ENCODE measurements at places on chromosomes 1 and 21.

- peak; percentile 70 for DNase-seq
Observed at GRCh38 chr1:58515794-58516401, 30.6 kb downstream of the OMA1 start.

DNA sequence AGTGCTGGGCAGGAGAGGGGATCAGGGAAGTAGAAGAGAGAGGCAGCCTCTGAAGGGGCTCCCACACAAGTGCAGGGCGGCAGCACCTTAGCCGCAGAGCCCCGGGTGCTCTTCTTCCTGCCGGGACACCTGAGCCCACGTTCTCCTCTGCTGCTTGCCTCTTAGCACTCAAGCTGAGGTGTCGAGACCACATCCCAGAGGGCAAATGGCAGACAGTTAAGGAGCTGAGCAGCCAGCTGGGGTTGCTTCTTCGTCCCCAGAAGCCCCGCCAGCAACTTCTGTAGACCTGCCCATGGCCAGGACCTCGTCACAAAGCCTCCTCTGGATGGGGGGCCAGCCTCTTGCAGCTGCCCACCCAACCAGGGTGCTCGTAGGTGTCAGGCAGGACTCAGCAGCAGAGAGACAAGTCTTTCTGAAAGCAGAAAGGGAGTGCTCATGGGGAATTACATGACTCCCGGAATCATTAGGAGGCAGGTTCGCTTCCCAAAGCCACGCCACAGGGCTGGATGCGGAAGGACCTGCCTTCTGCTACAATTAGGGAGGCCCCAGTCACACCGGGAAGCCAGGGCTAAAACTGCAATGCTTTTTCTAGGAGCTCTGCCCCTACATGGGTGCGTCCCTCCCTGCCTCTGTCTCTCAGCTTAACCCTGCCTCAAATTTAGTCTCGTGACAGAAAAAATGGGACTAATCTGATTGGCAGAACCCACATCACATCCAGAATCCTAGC is 141.4 kb upstream of the RAB4A start:
- DNase-seq = no peak

GRCh38 chr1:173527151-173527826 is 50.2 kb downstream of the PRDX6 start:
- DNase-seq = no peak

DNA sequence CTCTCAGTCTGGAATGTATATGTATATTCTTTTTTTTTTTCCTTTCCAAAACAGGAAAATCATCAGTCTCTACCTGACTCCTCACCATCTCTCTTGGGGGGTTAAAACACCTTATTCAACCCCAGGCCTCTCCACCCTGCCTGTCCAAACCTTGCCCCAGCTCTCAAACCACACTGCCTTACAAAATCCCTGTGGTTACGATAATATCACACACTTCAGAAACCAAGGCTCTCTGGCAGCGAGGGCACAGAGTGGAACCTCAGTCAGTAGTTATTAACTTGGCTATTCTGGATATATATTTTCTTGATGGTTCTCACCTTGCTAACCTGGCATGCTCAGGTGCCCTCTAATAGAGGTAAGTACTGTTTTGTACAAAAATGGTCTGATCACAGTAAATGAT is 24.7 kb downstream of the KIAA0040 start:
- DNase-seq = no peak

- DNase-seq = no peak
Observed at GRCh38 chr1:37305108-37305507, 169.3 kb upstream of the ZC3H12A start.

DNA sequence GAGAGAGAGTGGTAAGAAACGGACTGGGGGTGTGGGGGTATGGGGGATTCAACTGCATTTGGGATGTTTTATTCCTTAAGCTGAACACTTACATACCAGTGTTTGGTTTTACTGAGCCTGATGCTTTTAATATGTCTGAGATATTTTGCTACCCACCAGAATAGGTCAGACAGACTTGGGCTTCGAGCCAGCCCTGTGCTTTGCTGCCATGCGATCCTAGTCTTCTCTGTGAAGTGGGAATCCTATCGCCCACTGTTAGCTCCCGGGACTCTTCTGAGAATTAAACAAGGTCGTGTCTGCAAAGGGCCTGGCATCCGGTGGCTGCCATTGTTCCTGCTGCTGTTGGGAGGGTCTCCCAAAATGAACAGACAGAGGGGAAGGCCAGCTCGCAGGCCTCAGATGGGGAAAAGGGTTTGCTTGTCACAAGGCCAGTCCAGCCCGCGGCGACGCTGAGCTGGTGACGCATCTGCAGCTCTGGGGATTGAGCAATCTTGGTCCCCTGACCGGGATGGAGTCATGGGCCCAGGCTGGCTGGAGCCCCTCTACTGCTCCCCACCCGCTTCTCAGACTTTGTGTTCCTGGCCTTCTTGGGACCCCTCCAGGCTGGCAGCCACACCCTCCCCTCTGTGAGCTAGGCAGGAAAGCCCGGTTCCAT is 26.9 kb upstream of the ECE1 start:
- DNase-seq = no peak

- DNase-seq = no peak
Observed at GRCh38 chr1:58392083-58392482, 154.4 kb downstream of the OMA1 start.

Data from putamen (tissue), 1 donor.